ENCODE measurements at places on chromosomes 5 and 9. TPM values are rescaled to one million over a fixed set of nuclear protein-coding genes. Genes with fewer than 3 reads are reported as not detected.

Gene FREM1
- total RNA-seq: 1.7 TPM

Gene ASPN
- total RNA-seq: 376 TPM

Gene HMCN2
- 0.36 TPM for total RNA-seq

DNA sequence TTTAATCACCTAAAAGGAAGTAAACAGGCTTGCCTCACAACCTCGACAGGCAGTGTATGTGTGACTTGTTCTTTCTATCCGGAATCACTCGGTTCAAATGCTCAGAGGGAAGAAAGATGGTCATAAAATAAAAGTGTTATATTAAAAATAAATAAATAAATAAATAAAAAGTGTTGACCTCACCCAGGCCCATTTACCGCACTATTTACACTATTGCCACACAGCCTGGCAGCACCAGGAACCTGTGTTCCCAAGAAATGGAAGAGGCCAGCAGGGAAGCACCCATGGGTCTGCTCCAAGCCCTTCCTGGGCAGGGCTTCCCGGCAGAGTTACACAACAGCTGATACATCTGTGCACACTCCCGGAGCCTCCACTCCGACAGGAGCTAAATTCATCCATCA lies 127.9 kb downstream of the EFNA5 start:
- DNase-seq: no peak

GRCh38 chr5:24598956-24599355 lies 45.8 kb downstream of the CDH10 start:
- DNase-seq: no peak

DNA sequence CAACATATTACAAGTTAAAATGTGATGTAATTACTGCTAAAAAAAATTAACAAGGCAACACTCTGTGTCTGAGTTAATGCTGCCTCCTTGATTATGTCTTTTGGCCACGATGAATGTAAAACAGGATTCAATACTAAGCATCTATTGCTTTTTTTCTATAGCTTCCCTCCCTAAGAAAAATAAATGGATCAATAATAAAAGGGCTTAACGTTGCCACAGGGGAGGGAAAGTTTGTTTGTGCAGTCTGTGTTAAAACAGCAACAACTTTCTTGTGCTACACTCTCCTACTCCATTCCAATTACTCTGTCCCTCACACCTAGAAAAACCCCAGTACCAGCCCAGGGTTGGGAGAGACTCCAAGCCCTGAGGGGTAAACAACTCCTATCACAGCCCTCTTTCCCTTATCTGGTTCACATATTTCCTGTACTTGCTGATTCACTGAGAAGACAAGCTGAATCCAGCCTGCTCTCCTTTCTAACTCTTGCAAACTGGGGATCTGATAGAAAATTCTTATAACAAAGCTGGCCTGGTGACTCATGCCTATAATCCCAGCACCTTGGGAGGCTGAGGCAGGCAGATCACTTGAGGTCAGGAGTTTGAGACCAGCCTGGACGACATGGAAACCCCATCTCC lies 44.8 kb downstream of the PTPN3 start:
- DNase-seq: no peak

DNA sequence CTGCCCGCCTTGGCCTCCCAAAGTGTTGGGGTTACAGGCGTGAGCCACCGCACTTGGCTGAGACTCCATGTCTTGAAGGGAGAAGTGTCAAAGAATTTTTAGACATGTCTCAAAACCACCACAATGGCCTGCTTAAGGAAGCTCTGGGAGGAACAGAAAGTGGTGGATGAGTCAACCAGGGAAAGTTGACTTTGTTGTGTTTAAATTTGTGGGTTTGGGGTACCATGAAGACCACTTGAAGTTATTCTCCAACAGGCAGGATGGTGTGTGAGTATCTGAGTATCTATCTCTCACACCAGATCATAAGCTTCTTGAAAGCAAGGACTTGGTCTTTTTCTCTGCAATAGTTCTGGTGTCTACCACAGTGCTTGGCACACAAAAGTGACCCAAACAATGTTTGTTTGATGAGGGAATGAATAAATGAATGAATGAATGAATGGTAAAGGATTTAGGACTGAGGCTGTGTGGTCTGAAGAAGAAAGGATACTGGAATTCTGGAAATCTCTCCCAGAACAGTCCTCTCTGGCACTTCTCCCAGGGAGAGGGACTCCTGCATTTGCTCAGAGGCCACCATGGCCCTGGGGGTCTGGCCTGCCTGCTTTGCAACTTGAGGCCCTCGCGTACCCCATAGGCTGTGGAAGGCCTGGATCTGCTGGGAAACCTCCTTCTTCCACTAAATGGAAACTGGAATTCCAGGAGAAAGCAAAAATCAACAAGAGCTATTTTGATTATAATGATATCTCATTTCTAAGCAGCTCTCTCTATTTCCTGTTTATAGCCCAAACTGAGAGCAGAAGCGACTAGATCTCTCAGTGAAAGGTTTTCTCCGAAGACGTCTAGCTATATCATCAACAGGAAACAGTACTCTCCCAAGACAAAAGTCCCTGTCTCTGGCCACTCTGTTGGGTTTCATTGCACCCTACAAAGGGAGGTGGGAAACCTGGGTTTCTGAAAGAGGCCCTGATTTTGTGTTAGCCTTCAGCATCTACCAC lies 187.9 kb downstream of the PALM2AKAP2 start:
- no peak for DNase-seq

GRCh38 chr9:132834343-132834742 lies 43.7 kb downstream of the AK8 start:
- DNase-seq: no peak
